ENCODE measurements at places on chromosomes 7 and 10.

- DNase-seq: no peak
Measured at GRCh38 chr7:95579318-95579717, 17.0 kb downstream of the PDK4 start.

GRCh38 chr7:128831994-128832879, 2.0 kb downstream of the FLNC start:
- DNase-seq: peak; percentile 67

- DNase-seq: peak; percentile 37
Measured at GRCh38 chr7:126569402-126569801, 683.3 kb downstream of the GRM8 start.

GRCh38 chr10:57621466-57621865, 646.2 kb downstream of the IPMK start:
- no peak for DNase-seq

- DNase-seq: no peak
Measured at GRCh38 chr10:114697061-114697598, 39.1 kb upstream of the ABLIM1 start.

DNA sequence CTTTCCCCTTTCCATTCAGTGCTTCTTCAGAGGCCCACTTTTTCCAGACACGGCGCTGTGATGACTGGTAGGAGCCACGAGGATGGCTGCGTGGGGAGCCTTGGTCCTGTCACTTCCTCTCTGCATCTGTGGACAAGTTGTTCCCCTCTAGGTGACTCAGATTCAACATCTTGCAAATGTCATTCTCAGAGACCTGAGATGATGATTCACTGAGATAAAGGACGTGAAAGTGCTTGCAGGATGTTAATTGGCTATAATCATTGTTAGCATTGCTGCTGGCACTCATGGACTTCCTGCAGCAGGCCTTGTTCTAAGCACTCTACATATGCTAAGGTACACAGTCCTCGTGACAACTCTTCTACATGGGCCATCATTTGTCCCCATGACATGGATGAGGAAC, 489.8 kb upstream of the ZMIZ1 start:
- DNase-seq: peak; percentile 40

DNA sequence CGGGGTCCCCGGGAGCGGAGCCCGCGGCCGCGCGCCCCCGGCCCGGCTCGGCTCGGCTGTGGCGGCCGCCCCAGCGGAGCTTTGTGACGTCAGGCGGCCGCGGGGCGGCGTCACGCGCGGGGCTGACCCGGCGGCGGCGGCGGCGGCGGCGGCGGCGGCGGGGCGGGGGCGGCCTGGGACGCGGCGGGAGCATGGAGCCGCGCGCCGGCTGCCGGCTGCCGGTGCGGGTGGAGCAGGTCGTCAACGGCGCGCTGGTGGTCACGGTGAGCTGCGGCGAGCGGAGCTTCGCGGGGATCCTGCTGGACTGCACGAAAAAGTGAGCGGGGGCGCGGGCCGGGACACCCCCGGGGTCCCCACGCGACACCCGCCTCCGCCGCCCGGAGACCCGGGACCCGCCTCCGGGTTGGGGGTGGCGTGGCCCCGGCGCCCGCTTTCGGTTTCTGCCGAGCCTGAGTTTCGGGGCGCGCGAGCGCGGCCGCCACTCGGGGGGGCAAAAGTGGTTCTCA, at the start of gene PWWP2B:
TSS of gene PWWP2B (plus strand) at position 165 of the 506 bp plus-strand sequence. CDS start at position 192, 27 bp downstream.
- DNase-seq: peak; percentile 41

GRCh38 chr7:25963733-25964132, 188.3 kb upstream of the NFE2L3 start:
- no peak for DNase-seq

- DNase-seq: no peak
Measured at GRCh38 chr7:5612695-5613094, 168.8 kb downstream of the RNF216 start.

DNA sequence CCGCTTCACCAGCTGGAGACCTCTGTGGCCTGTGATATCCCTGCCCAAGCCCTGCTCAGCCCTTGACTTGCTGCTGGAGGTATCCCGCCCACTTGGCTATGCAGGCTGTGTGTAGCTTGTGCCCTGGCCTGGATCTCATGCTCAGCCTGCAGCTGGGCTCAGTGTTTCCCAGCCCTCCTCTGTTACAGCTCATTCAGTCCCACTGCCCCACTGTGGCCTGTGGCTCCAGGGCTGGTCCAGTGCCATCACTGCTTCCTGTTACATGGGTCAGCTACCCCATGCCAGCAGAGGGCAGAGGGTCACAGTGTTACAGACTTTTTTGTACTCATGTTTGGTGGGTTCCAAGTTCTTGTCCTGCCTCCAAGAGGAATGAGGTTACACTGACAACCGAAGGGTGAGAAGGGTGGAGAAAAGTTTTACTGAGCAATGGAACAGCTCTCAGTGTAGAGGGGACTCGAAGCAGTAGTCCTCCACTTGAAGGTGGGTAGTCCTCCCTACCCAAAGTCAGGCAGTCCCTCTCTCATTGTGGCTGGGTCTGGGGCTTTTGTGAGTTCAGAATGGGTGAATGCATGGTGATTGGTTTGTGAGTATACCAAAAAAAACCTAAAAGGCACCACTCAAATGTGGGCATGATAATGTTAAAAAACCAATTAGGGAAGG, 100.4 kb downstream of the ANKRD7 start:
- DNase-seq: no peak

- DNase-seq: no peak
Measured at GRCh38 chr10:5550250-5550545, 25.4 kb downstream of the CALML3 start.

- no peak for DNase-seq
Measured at GRCh38 chr10:47073967-47074366, 162.7 kb downstream of the PTPN20 start.

- DNase-seq: no peak
Measured at GRCh38 chr7:134155206-134155605, 28.1 kb downstream of the LRGUK start.

GRCh38 chr7:135993950-135994349, 16.8 kb upstream of the MTPN start:
- DNase-seq: no peak

- DNase-seq: peak; percentile 30
Measured at GRCh38 chr7:27204851-27205322, 5.0 kb upstream of the HOXA13 start.

DNA sequence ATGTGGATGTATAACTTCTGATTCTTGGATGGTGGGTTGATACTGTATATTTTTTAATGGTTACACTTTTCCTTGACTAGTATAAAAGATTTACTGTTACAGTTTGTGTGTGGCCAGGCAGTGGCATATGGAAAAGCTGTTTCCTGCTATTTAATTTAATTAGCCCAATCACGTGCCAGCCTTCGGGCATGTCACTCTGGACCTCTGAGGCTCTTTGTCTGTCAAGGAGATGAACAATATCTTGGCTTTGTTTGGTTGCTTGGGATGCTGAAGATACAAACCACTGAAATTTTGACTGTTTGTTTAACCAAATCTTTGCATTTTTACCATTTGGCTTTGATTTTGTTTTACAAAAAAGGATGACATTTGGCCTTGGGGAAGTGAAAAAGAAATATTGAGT, 185.0 kb downstream of the HDAC9 start:
- DNase-seq: no peak
